ENCODE measurements at places on chromosomes 2 and 18.

GRCh38 chr2:226176283-226176984 lies 623.2 kb downstream of the IRS1 start:
- no peak for DNase-seq

DNA sequence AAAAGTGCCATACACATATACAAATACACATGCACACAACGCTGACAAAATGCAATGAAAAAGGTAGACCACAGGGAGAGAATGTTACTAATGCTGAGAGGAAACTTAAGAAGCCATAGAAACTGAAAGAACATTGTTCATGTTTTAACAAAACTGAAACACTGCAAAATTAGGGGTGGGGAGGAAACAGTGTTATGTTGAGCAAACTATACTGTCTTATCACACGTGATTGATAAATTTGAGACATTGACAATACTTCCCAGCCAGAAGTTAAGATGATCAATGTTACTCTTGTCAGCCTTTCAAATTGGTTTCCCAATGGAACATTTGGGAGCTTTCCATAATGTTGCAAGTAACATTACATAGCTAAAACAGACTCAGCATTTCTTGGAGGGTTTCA lies 165.5 kb downstream of the L3MBTL4 start:
- DNase-seq, result no peak

GRCh38 chr18:75164479-75164878 lies 44.5 kb downstream of the PTGR3 start:
- DNase-seq, result no peak

GRCh38 chr18:29146068-29146467 lies 969.1 kb upstream of the CDH2 start:
- DNase-seq, result no peak

- no peak for DNase-seq
Measured at GRCh38 chr2:47239119-47239969, 84.2 kb upstream of the STPG4 start.

DNA sequence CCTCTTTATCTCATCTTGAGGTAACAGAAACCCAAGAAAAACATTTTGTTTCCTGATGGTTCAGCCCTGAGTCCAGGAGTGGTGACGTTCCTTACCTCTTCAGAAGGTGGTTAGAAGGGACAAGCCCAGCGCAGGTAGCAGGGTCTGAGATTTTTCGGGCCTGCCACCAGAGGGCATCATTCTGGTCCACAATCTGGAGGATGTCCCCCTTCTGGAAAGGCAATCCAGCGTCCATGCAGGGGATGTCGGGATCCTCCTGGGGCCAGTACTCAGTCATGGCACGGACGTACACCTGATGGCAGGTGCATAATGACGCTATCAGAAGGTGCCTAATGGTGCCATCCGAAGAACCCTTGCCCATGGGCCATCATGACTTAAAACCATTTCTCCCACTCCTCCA lies 17.7 kb downstream of the MPP4 start:
- DNase-seq, result no peak

GRCh38 chr2:221402072-221402471 lies 170.0 kb downstream of the EPHA4 start:
- peak; percentile 13 for DNase-seq

DNA sequence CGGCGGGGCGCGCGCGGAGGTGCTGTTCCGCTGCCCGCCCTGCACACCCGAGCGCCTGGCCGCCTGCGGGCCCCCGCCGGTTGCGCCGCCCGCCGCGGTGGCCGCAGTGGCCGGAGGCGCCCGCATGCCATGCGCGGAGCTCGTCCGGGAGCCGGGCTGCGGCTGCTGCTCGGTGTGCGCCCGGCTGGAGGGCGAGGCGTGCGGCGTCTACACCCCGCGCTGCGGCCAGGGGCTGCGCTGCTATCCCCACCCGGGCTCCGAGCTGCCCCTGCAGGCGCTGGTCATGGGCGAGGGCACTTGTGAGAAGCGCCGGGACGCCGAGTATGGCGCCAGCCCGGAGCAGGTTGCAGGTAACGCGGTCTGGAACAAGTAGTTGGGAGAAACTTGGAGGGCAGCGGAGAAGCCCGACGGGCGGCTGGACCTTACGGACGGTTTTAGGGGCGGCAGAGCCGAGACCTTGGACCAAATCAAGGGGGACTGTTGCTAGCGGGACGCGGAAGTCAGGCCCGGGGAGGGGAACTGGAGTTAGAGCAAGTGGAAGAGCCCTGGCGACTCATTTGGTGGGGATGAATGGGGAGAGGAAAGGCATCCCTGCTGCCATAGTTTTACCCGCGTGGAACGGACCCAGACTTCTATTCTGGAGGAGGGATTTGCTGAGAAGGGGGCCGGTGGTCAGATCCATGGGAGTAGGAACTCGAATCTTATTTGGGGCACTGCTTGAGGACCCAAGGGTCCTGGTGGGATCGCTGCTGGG lies 573 bp downstream of the IGFBP2 start:
- no peak for DNase-seq

- DNase-seq, result no peak
Measured at GRCh38 chr2:20099780-20100179, 48.4 kb upstream of the LAPTM4A start.

- DNase-seq, result no peak
Measured at GRCh38 chr2:71852141-71852711, 295.4 kb downstream of the CYP26B1 start.

DNA sequence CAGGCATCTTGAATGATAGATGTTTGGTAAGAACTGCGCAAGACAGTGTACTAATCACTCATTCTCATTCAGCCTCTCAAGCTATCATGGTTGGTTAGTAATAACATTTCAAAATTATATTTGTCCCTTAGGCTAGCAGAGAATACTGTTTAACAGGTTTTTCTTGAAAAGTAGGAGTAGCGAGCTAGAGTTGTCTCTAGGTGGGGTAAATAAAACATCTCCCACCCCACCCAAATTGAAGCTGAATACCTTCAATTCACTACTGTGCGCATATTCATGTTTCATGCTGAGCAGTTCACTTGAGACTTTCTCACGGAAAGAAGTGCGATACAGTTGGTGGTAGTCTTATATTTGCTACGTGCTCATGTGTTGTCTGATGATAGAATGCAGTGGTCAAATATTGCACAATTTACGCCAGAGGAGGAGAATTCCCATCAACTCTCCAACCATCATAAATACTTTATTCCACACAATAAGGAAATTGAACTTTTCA lies 49.3 kb downstream of the NEDD4L start:
- no peak for DNase-seq

GRCh38 chr2:1231466-1232063 lies 181.7 kb upstream of the TPO start:
- DNase-seq, result no peak

DNA sequence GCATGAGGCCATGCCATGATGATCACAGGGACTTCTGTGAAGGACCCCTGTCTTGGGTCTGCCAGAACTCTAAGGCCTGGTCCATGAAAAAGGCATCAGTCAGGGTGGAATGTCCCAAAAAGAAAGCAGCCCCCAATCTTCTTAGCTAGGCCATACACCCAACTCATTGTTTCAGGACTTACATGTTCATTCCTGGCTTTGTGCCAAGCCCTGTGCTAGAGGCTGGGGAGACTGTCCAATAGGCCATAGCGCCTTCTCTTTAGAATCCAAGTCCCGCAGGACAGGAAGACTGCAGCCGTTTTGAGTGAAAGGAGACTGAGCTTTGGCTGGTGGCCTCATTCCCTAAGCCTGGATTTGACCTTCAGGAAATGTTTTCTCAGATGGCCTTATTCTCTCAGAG lies 247.3 kb downstream of the PRKCE start:
- DNase-seq, result no peak

GRCh38 chr2:126467367-126468054 lies 188.4 kb upstream of the GYPC start:
- no peak for DNase-seq
